A549 treated with AZD2906 at 1 μM for 4 hours (cell line): ENCODE measurements at places on chromosomes 6 and 20. TPM values are rescaled to one million over a fixed set of nuclear protein-coding genes. Genes with fewer than 3 reads are reported as not detected.

RSPH9 gene
- total RNA-seq: 0.15 to 0.27 TPM (median 0.17 TPM) in 5 replicates

ZC2HC1B gene
- not detected in 5 replicates for total RNA-seq

RIPPLY2 gene
- 0.33 to 0.70 TPM (median 0.38 TPM) in 5 replicates for total RNA-seq

GLP1R gene
- total RNA-seq: not detected in 5 replicates

ADGRF5 gene
- total RNA-seq: 0.01 to 0.10 TPM in 2 of 5 replicates, not detected in the others
